Central memory CD4-positive, alpha-beta T cell (primary cell): ENCODE measurements at places on chromosomes 3 and 15.

DNA sequence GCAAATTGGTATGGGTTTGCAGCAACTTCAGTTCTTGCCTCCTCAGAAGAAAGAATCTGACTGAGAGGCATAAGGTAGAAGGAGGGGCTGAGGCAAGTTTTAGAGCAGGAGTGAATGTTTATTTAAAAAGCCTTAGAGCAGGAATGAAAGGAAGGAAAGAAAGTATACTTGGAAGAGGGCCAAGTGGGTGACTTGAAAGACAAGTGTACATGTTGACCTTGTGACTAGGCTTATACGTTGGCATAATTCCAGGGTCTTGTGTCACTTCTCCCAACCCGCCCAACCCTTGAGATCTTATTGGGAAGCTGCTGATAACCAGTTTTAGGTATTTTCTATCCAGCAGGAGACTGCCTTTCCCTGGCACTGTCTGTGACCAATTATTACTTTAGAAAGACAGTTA, 436.9 kb upstream of the ZNF717 start:
- DNase-seq: no peak

GRCh38 chr15:25368850-25369249, 70.0 kb downstream of the UBE3A start:
- DNase-seq: no peak

DNA sequence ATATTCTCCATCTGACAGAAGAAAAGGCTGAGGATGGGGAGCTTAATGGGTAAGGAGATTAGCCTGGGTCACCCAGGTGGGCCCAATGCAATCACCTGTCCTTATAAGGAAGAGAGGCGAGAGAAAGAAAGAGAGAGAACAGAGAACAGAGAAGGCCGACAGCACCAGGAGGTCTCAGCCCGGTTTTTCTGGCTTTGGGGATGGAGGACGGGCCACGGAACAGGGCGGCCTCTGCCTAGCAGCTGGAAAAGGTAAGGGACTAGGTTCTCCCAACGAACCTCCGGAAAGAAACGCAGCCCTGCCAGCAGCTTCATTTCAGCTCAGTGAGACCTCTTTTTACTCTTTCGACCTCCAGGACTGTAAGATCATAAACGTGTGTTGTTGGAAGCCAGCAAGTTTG, 196.0 kb upstream of the LYSMD4 start:
- no peak for DNase-seq

DNA sequence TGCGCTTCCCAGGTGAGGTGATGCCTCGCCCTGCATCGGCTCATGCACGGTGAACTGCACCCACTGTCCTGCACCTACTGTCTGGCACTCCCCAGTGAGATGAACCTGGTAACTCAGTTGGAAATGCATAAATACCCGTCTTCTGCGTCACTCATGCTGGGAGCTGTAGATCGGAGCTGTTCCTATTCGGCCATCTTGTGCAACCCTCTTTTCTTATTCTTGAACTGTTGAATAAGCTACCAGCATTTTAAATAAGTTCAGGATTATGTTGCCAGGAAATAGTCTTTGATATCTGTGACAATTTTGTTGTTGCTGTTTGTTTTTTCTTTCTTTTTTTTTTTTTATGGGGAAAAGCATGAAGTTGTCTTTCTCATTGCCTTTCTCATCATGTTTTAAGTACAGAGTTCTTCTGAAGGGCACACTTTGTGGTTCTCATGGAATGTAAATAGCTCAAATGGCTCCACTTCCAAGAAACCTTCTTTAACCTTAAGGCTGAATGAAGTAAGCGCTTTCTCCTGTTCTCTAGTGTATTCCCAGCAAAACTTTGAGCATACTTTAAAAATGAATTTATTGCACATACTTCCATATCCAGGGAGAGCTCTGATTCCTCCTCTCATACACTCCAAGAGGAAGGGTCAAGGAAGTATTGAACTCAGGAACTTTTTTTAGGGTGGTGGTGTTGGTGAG, 468.0 kb upstream of the TBL1XR1 start:
- no peak for DNase-seq

DNA sequence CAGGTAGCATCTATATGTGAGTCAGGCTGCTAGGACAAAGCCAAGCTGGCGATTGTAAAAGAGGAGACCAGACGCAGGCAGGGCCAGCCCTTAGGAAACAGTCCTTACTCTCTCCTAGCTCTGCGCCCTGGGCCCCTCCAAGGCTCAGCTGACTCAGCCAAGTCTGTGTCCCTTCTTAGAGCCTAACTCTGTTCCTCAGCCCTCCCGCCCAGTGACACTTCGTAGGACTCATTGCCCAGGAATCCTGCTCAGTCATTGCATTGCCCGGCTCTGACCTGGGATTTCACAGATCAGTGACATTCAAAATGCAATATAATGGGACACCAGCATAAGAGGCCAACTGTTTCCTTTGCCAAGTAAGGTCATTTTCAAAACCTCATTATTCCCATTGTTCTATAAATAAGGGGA, 244.2 kb downstream of the TLE3 start:
- no peak for DNase-seq

- DNase-seq: no peak
These were observed 1205.5 kb downstream of the ROBO1 start for GRCh38 chr3:78562328-78562727.

GRCh38 chr15:82130248-82130647, 84.4 kb upstream of the MEX3B start:
- DNase-seq: no peak

DNA sequence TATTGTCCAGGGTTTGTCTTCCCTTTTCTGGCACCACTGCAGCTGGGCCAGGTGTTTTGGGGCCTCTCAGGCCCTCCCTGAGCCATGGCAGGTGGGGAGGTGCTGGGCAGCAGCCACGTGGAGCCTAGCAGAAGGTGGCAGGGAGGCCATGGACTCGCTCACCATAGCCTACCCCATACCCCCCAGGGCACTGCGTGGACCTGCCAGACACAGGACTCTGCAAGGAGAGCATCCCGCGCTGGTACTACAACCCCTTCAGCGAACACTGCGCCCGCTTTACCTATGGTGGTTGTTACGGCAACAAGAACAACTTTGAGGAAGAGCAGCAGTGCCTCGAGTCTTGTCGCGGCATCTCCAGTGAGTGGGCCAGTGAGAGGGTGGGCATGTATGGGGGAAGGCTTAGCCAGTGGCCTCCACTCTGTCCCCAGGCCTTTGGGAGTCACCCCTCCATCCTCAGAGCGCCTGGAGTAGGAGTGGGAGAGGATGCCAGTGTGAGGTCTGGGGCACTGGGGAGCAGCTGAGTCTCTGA, 11.9 kb downstream of the SPINT1 start:
- no peak for DNase-seq

- no peak for DNase-seq
These were observed 655.9 kb upstream of the ADAMTS9 start for GRCh38 chr3:65343736-65344135.
